ENCODE measurements at places on chromosomes 7 and 10. TPM values are rescaled to one million over a fixed set of nuclear protein-coding genes. Genes with fewer than 3 reads are reported as not detected.

GRCh38 chr10:91115618-91116390 lies 104.7 kb upstream of the PCGF5 start:
- no peak for DNase-seq

- no peak for DNase-seq
Observed at GRCh38 chr7:100819586-100819985, 7.7 kb downstream of the EPHB4 start.

DNA sequence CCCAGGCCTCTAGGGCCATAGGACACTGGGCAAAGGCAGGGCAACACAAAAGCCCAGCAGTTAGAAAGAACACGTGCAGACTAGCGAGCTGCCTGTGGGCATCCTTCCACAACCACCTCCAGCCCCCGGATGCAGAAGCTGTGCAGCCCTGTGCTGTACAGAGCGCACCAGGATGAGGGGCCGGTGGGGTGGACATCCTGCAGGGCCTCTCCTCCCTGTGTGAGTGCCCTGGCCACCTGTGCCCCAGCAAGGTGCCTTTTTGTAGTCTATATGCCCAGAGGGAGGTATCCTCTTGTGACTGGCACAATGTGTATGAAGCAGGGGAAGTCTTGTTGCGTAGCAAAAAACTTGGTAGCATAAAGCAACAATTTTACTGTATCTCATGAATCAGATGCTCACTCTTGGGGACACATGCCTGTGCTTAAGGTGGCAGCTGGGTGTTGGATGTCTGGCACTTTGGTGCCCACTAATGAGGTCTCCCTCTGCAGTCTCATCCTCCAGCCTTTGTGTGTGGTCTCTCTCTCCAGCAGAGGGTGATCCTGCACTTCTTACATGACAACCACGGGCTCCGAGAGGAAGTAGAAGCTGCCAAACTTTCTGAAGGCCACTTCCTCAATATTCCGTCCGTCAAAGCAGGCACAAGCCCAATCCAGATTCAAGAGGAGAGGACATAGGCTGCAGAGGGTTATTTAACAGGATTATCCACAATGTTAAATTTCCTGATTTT lies 8.7 kb downstream of the NCAPG2 start:
- peak; percentile 15 for DNase-seq

DNA sequence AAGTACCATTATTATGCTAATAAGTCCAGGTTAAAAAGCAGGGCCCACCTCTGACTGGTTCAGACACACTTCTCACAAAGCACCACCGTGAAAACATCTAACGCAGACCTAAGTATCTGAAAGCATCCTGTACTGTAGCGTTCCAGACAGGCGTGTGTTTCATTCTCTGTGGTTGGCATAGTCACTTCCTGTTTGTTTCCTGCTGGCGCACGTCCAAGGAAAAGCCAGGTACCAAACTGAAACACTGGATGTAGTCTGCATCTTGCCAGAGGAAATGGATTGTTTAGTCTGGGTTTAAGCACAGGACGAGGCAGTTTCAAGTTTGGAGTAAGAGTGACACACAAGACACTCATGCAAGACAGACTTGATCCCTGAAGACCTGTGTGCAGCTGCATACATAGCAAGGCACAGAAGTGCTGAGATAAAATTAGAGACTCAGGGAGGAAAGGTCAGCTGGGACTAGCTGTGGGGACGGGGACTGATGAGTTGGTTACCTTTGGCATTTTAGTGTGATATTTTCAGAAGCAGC lies 23.3 kb downstream of the BPGM start:
- DNase-seq, result peak; percentile 71

DNA sequence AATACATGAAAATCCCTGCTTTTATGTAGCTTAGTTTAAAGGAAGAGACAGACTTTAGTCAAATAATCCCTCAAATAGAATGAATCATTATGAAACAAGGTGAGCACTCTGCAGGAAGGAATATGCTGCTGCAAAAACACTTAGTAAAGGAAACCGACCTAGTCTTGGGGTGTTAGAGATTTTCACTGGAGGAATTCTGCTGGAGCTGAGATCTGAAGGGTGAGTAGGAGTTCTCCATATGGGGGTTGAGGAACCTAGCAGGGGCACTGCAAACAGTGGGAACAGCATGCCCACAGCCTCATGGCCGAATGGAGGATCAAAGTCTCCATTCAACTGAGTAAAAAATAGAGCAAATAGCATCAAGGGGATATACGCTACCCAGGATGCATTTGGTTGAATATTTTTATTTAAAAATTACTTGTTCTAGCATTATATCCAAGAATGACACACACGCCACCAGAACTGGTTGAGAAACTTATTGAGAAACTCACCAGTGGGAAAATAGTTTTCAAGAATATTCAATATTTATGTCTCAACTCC lies 3.5 kb downstream of the ITIH2 start:
- no peak for DNase-seq

DNA sequence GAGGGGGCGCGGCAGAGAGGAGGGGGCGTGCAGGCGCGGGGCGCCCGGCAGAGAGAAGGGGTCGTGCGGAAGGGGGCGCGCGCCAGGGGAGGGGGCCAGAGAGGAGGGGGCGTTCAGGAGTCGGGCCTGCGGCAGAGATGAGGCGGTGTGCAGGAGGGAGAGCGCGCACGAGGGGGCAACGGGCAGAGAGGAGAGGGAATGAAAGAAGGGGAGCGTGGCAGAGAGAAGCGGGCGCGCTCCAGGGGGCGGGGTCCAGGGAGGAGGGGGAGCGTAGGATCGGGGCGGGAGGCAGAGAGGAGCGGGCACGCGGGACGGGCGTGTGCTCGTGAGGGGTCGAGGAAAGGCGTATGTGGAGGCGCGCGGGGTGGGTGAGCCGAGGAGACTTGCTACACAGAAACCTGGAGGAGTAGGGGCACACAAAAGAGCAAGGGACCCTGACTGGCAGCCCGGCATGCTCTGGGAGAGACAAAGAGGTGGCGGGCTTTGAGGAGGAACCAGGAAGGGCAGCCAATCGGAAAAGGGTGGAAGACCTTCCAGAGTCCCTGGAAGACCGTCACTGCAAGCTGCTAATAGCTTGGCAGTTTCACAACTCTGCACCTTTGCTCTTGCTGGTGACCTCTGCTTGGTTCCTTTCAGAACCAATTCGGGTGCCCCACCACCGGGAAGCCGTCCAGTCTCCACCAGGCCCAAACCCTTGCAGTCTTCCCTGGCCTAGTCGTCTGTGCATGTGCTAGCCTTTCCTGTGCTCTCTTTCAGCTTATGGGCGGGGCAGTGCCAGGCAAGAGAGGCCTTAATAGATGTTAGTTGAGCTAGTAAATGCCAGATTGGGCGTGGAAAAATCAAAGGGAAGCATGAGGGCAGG lies 639 bp downstream of the DYDC2 start:
- DNase-seq, result no peak

DNA sequence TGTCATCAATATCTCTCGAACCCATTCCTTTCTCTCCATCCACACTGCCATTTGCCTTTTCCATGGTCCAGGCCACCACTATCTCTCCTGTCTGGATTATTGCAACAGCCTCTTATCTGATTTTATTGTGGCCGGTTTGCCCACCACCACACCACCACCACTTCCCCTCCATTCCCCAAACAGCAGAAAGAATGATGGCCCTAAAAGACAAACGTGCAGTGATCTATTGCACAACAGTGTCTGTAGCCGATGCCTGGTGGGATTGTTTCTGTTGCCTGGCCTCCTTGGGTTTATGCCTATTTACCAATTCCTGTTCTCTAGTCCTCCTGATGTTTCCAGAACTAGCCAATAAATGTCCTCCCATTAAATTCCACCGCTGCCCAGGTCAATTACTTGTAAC lies 10.2 kb upstream of the ST8SIA6 start:
- no peak for DNase-seq

DNA sequence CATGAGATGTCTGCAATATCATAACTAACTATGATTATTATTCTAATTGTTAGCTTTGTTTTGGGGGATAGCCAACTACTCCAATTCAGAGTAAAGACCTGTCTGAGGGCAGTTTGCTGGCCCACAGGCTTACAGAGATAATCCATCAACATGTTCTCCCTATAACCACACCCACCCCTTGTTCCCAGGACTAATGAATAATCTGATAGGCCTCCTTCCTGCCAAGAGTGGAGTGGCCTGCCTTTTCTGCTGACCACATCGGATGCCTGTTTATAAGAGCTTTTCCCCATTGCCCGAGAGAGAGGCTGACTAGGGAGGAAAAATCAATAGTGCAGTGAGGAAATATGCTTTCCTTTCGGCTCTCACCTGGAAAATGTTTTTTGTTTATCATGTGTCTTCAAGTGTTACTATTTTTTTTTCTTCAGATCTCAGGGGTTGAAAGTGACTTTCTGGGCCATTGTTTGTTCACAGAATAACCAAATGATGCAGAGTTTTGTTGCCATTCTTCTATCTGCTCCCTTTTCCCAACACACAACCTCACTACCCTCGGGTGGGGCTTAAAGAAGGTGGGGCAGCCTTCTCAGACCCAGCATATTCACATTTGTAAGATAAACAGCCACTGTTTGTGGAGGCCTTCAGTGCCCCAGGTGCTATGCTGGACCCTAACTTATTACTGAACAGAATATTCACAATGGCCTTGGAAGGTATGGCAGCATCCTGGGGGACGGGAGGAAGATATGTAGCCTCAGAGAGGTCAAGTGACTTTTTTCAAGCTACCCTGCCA lies 38.4 kb downstream of the PLPP4 start:
- no peak for DNase-seq

GRCh38 chr7:128037880-128038619 lies 6.8 kb upstream of the LRRC4 start:
- DNase-seq, result no peak

DNA sequence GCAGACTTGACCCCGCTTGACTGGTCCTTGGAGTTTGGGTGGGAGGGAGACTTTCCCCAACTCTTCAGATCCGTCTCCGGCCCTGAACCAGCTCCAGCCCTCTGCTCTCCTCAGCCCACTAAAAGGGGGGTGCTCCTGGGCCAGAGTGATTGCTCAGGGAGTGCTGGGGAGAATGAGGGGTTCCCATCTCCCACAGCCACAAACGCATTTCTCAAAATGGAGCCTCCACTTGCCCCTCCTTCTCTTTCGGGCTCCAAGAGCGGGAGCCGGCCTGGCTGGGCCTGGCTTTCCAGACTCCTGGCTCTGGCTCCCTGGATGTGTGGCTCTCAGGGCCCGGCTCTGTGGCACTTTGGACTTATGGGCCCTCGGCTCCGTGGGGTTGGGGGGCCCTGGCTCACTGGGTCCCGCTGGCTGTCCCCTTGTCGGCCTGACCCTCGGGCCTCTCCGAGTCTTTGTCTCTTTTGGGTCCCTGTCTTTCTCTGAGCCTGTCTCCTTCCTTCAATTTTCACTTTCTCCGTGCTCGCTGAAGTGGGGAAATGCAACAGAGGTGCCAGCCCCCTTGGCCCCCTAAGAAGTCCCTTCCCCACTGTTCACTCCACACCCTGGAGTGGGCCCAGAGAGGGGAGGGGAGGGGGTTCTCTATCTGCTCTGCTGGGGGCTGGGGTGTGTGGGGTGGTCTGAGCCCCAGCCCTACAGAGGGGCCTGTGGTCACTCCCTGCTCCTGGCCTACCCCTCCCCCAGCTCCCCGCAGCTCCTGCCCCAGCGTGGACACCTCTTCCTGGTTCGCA lies 713 bp downstream of the LZTS2 start:
- no peak for DNase-seq

- no peak for DNase-seq
Observed at GRCh38 chr10:10164848-10165247, 852.8 kb upstream of the CELF2 start.

GRCh38 chr10:78188446-78188845 lies 154.8 kb downstream of the RPS24 start:
- no peak for DNase-seq

GRCh38 chr7:69714886-69715576 lies 116.8 kb downstream of the AUTS2 start:
- no peak for DNase-seq

Gene EIF3A
- total RNA-seq, result 160 TPM

Gene TAS2R41
- total RNA-seq, result not detected

Gene HILPDA
- 59.9 TPM for total RNA-seq
